ENCODE measurements at places on chromosomes 3 and 15.

GRCh38 chr15:96274087-96274440 is 56.4 kb upstream of the NR2F2 start:
- DNase-seq: no peak

GRCh38 chr3:133383741-133384140 is 16.1 kb upstream of the BFSP2 start:
- DNase-seq: no peak

DNA sequence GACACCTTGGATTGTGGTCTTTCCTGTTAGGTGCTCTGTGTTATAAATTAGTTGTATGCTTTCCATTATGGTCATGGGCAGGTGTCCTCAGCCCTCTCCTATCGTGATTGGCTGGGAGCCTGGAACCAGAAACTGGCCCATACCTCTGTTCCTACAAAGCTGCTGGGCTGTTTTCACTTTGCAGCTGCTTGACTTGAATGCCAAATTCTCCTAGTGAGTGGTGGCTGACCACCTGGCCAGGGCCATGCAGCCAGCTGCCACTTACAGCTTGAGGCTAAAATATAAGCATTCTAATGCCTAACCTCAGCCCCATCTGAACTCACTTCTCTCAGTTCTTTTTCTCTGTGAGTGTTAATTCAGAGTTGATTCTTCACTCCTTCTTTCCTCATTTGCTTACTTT is 239.3 kb upstream of the GBE1 start:
- DNase-seq: peak; percentile 90

GRCh38 chr3:12984023-12984823 is 89.0 kb downstream of the IQSEC1 start:
- DNase-seq: peak; percentile 82

- no peak for DNase-seq
Measured at GRCh38 chr3:3196148-3196861, 16.8 kb upstream of the CRBN start.

Measured in G401 (cell line).